T1000 (cell line): ENCODE measurements at places on chromosomes 5 and 9.

- no peak for DNase-seq
These were observed 3.6 kb downstream of the SYNPO start for GRCh38 chr5:150644058-150644457.

DNA sequence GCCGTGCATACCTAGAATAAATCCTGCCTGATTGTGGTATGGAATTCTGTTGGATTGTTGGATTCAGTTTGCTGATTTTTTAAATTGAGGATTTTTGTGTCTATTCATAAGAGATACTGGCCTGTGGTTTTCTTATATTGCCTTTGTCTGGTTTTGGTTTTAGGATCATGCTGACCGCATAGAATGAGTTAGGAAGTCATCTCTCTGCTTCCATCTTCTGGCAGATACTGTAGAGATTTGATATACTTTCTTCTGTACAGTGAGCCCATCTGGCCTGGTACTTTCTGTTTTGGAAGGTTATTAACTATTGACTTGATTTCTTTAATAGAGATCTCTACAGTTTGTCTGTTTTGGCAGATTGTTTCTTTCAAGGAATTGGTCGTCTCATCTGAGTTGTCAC lies 14.7 kb downstream of the CEP72 start:
- DNase-seq = no peak

- DNase-seq = no peak
These were observed 102.3 kb upstream of the CCDC112 start for GRCh38 chr5:115398719-115399118.

DNA sequence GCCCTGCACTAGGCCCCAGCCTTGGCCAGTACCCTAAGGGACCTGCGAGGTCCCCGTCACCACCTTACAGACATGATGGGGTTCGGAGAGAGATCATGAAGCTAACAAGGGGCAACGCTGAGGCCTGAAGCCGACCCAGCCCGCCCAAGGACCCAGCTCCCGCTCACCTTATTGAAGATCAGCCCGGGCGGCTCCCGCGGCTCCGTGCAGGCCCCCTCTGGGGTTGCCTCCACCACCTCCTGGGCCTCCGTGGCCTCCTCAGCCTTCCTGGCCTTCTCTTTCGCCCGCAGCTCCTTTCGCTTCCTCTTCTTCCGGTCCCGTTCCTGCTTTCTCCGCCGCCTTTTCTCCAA lies 3.6 kb downstream of the SURF6 start:
- DNase-seq = no peak

GRCh38 chr9:121999556-121999955 lies 93.6 kb downstream of the TTLL11 start:
- no peak for DNase-seq

- no peak for DNase-seq
These were observed 13.5 kb upstream of the NDFIP1 start for GRCh38 chr5:142095035-142095434.

DNA sequence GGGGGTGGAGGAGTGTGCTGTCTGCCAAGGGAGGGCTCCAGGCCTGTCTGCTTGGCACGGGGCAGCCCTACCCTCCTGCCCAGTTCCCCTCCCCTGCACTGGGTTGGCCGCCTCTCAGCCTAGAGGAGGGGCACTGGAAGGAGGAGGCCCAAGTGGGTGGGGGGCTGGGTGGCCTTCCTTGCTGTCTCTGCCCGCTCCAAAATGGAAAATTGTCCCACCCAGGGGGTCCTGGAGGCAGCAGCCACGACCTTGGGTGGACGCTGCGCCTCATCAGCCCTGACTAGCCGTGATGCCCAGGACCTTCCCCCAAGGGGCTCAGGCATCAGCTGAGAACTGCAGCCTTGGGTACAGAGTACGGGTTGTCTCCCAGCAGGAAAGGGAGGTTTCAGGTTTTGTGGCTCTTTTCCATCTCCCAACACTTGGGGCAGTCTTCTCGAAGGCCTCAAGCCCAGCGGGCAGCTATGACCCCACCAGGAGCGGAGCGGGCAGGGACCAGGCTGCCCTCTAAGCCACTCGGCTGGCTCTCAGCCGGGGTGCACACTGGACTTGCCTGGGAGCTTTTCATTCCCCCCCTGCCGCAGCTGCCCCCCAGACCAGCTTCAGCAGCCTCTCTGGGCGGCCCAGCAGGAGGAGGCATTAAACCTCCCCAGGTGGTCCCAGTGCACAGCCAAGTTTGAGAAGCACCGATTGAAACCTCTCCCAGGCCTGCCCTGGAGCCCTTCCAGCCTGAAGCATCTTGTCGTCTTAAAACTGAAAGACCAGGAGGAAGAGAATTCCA lies 20.6 kb downstream of the NTNG2 start:
- no peak for DNase-seq

- no peak for DNase-seq
These were observed 72.8 kb downstream of the APBA1 start for GRCh38 chr9:69599232-69599971.

DNA sequence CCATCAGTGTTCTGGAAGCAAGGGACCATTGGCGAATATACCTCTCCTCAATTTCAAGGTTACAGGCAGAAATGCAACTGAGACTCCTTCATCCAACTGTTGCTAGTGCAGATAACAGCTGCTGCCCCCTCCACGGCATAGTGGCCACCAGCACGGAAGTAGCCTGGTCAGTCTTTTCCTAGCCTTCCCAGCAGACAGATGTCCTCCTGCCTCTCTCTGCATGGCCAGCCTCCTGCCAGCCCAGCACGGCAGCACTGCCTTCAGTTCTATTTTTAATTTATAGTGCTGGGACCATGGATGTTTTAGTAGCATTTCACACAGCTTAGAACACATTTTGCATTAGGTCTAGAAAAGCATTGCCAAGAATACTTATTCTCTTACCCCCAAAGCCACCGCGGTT lies 188.6 kb downstream of the CFAP90 start:
- DNase-seq = no peak

- DNase-seq = no peak
These were observed 43.1 kb upstream of the RXRA start for GRCh38 chr9:134283111-134283515.

DNA sequence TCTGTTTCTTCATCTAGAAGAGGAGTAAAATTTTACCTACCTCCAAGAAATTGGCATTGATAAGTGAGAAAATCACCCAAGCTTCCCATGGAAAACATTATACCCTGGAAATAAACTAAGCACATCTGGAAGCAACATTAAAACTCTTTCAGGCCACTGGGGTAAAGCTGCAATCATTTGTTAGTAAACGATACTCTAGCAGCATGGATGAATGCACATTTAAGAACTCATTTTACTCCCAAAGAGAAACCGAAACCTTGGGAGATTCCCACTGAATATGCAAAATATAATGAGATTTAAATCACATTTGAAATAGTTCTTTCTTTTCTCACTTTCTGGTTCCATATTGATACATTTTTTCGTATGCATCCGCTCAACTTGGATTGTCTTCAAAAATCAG lies 467.5 kb downstream of the EFNA5 start:
- no peak for DNase-seq

- no peak for DNase-seq
These were observed 744.7 kb downstream of the DTWD2 start for GRCh38 chr5:118243613-118244012.

DNA sequence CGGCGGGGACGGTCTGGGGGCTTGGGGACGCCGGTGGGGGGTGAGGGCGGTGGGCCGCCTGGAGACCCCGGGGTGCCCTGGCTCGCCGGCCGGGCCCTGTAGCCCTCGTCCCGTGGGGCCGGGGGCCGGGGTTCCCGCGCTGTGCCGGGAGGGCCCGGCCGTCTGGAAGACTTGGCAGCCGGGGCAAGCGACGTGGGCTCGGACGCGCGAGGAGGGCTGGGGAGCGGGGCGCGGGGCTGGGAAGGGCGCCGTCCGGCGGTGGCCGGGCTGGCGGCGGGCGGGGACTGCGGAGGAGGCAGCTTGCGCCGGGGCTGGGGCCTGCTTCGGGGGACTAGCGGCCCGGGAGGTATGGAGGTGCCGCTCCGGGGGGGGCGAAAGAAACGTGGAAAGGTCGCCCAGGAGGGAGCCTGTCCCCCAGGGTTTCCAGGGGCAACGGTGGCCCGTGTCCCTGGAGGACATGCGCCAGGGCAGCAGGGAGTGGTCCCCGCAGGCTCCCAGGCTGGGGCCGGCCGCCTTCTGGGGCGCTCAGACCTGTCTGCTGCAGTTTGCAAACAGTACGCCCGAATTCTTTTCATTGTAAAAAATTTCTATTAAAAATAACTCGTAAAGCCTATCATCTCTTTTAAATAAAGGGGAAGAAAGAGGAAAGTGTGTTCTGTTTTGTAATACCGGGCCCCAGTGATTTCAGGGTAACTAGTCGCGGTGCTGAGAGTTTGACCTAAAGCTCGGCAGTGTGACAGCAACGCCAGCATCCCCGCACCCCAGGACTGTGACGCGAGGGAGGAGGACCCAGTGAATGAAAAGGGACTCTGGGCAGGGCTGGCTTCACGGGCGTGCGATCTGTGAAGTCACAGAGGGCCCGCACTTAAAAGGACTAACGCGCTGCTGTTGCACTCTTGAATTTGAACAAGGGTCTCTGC lies 752 bp upstream of the ANKH start:
- peak; percentile 42 for DNase-seq

GRCh38 chr5:75672616-75673015 lies 44.6 kb downstream of the POC5 start:
- DNase-seq = no peak

- no peak for DNase-seq
These were observed 214.5 kb upstream of the CDH9 start for GRCh38 chr5:27252911-27253310.

GRCh38 chr9:21381448-21382339 lies 3.5 kb downstream of the IFNA2 start:
- DNase-seq = no peak

DNA sequence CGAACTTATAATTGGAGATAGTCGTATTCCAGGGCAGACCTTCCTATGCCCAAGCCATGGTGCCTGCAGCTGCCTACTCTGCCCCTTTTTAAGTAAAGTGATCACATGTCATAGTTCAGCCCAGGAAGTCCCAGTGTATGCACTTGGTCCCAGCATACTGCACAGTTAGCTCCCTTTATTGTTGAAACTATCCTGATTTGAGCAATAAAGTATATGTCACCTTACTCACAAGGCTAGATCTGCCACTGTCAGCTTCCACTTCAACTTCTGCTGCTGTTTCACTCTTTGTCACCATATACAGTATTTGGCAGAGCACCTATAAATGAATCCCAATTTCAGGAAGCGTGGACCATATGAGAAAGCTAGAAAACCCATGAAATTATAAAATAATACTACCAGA lies 103.8 kb upstream of the PTGER4 start:
- no peak for DNase-seq

DNA sequence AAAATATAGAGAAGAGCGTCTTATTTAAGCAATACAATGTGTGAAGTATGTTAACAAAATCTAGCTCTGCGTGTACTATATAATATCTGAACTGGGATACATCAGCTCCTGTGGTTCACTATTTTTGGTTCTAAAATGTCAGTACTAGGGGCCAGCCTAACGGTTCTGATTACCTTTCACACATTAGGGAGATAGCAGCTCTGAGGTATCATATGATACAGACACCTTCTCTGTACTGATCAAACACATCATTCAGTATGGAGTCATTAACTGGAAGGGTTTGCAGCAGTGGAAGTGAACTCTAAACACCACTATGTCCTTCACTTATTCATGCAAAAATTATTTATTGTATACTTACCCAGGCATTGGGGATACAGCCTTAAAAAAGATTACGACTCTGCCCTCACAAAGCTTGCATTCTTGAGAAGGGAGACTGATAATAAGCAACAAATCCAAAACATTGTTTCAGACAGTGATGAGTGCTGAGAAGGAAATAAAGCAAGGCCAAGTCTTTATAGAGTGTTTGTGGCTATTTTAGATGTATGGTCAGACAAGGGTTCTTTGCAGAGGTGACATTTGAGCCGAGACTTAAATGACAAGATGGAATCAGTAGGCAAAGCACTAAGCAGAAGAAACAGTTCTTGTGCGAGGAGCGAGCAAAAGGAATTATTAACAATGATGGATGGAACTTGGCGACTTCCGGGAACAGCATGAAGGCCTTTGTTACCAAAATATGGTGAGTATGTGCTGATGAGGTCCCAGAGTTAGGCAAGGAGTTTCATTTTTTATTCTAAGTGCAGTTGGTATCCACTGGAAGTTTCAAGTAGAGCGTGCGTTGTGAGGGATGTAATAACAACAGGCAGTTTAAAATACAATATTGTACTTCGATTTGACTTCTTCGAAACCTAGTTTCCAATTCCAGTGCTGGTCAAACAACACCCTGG lies 1.8 kb upstream of the LNPEP start:
- DNase-seq = no peak
